Tongue (tissue), 3 donors: ENCODE measurements at places on chromosomes 6 and 20. TPM values are rescaled to one million over a fixed set of nuclear protein-coding genes. Genes with fewer than 3 reads are reported as not detected.
A peak's percentile ranks its signal among the peaks of the same experiment; 100 is the strongest.

- no peak for DNase-seq
These were observed 13.1 kb downstream of the CD93 start for GRCh38 chr20:23072892-23073586.

DNA sequence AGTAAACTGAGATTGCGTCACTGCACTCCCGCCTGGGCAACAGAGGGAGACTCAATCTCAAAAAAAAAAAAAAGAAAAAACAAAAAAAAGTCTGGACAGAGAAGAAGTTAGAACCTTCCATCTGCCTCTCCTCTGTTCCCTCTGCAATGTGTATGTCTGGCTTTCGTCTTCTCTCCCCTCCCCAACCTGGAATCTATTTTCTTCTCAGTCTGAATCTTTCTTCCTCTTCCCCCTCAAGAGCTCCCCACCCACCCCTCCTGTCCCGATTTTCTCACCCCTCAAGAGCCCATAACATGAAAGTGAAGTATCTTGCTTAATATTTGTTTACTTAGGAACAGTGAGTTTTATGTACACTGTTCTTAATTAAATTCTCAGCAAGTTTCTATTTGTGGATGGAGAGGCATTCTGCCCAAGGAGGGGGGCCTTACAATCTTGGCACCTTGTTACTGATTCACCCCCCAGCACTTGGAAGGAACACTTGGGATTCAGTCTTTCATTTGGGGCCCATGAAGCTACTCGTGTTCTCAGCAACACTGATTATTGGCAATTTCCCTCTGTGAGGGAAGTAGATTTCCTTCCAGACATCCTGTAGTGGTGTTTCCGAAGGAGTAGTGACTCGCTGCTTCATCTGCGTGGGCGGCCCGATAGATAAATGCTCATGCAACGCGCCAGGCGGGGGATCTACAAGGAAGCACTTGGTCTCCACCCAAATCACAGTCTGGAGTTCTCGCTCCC is 69.3 kb upstream of the SRSF6 start:
- peak; percentile 84 for DNase-seq

- no peak for DNase-seq
These were observed 73.7 kb downstream of the PRND start for GRCh38 chr20:4795394-4795793.

- no peak for DNase-seq
These were observed 369.9 kb downstream of the BTBD3 start for GRCh38 chr20:12287575-12287974.

DNA sequence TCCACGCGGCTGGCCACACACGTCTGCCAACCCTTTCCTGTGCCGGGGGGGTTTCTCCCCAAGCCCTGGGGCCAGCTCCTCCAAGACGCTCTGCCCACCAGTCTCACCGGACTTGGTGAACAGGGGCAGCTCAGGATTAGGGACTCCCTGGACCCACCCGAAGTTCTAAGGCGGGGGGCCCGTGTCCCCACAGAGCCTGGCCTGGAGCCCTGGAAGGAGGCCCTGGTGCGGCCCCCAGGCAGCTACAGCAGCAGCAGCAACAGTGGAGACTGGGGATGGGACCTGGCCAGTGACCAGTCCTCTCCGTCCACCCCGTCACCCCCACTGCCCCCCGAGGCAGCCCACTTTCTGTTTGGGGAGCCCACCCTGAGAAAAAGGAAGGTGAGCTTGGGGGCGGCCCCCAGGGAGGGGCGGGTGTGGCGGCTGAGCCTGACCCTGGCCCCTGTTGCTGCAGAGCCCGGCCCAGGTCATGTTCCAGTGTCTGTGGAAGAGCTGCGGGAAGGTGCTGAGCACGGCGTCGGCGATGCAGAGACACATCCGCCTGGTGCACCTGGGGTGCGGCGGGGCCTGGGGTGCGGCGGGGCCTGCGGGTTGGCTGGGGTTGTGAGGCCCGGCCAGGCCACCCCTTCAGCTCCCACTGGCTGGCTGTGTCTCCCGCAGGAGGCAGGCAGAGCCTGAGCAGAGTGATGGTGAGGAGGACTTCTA is 2.3 kb downstream of the SLC2A4RG start:
- DNase-seq = no peak

DNA sequence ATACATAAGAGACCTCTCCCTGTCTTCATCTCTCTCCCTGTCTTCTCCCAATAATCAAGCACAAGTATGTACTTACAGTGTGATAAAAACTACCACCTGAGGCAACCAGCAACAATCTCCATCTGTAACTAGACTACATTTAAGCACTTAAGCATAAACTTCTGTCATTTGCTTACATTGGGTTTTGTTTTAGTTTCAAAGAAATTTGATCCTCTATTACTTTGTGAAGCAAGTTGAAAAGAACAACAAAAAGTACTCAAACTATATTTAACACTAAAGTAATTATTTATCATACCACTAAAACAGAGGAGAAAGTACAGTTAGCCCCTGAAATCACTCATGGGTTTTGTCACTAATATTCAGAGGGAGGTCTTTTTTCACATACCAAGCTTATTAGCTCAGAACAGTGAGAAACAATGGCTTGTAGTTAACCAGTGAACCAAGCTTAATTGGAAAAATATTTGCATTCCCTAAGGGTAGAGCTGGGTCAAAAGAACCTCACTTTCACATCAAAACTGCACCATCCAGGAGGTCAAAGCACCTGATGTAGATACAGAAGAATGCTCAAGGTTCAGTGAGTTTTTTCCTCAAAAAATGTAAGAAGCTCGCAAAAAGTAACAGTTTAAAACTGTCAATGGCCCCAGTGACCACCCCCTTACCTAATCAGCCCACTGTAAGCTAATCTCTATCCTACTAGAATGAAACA is 34.1 kb downstream of the DCDC2 start:
- no peak for DNase-seq

- DNase-seq = no peak
These were observed 5.1 kb upstream of the SIRPD start for GRCh38 chr20:1562622-1563021.

DNA sequence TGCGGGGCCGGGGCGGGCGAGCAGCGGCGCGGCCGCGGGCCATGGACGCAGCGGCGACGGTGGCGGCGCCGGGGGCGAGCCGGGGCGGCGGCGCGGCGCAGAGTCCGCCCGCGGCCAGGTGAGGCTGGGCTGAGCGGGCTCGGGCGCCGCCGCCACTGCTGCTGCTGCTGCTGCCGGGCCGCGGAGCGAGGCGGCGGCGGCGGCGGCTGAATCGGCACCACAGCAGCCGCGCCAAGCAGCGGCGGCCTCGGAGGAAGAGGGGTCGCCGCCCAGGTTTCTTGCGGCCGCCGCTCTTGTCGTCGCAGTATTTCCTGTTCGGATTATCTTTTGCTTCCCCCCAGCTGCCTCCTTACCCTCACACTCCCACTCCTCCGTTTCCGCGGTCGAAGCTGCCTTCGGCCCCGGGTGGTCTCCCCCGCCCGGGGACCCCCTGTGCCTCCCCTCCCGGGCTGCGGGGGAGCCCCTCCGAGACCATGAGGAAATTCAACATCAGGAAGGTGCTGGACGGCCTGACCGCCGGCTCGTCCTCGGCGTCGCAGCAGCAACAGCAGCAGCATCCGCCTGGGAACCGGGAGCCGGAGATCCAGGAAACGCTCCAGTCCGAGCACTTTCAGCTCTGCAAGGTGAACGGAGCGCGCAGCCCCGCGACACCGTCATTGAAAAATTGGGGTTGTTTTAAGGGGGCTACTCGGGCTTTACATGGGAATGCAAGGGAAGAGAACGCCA is at the start of gene STXBP5:
Gene STXBP5 (plus strand): TSS at position 358 of the 726 bp plus-strand sequence. CDS start 116 bp downstream, at position 474.
- DNase-seq = peak; percentile 70

- DNase-seq = no peak
These were observed 23.2 kb downstream of the UBE2V1 start for GRCh38 chr20:50089787-50090177.

DNA sequence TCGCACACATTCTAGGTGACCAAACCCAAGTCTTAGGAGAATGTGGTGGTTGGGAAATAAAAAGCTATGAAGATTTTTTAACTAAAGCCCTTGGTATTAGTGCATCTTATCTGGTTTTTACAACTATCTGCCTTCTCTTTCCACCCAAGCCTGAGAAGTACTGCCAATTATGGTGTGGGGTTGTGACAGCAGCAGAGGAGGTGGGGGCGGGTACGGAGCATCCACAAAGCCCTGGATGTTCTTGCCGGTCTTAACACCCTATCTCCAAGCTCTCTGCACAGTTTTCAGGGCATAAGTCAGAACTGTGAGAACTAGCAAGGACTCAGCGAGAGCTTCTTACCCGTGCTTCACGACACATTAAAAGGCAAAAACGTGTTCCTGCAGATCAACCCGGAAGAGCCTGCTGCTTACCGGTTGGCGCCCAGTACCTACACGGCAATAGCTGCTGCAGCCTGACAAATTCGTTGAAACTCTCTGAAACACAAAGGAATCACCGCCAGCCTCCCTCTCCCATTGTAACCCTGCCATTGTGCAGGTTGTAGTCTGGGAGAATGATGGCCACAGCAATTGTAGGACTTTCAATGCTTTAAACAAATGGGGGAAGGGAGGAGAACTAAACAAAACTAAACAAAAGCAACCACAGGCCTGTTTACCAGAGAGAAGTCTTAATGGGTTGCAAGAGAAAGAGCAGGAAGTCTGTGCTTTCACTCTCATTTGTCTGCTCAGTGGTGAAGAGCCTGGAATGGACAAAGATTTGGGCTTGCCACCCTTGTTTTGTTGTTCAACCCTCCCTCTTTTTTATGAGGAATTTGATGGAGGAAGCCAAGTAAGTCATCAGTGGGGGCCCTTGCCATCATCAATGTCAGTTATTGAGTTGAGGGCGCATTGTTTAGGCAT is 461.0 kb upstream of the JARID2 start:
- no peak for DNase-seq

DNA sequence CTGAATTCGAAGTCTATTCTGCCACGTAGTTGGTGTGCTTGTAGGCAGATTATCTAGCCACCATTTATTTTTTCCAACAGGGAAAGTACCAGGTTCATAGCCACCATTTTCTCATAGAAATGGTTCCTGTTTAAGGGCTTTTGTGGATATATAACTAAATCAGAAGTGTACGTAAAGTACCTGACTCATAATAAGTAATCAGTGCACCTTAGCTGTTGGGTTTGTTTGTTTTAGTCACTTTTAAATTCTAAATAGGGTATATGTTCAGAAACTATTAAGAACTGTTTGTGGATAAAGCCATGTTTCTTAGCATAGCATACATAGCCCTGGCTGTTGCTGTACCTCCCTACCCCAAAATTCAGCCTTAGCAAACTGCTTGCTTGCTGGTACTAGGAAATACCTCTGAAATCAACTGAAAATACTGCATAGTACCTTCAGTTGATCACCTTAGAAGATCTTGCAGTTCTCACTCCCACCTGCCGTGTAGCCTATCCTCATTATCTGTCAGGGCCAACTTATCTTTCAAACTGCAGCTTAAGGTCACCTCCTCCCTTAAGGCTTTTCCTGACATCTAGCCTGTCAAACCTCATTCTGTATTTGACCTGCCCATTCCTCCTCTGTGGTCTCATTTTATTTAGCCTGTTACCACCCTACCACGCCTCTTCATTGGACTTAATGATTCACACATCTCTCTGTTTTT is 44.6 kb upstream of the COL10A1 start:
- DNase-seq = no peak

- DNase-seq = no peak
These were observed at the start of gene GDAP1L1 for GRCh38 chr20:44247131-44247571. TSS of gene GDAP1L1 (plus strand) at chr20:44247308. CDS start at chr20:44247335, 27 bp downstream.

- peak; percentile 79 for DNase-seq
These were observed 20.0 kb upstream of the TRIM27 start for GRCh38 chr6:28943557-28944411.

- no peak for DNase-seq
These were observed 621.5 kb downstream of the QKI start for GRCh38 chr6:164035900-164036485.

DNA sequence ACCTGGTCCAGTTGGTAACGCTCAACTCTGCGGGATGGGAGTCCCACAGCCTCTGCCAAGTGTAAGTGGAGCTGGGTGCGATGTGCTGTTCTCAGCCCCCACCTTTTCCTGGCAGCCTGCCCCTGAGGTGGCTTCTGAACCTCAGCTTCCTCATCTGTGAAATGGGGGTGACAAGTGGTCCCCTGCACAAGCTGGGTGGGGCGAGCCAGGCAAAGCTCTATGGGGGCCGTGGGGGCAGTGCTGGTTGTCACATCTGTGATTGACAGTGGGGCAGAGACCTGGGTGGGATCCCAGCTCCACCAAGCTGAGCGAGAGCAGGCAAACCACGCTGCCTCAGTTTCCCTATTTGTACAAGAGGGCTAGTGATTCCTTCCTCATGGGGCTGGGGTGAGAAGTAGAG is 162.6 kb downstream of the SYCP2 start:
- DNase-seq = no peak

DNA sequence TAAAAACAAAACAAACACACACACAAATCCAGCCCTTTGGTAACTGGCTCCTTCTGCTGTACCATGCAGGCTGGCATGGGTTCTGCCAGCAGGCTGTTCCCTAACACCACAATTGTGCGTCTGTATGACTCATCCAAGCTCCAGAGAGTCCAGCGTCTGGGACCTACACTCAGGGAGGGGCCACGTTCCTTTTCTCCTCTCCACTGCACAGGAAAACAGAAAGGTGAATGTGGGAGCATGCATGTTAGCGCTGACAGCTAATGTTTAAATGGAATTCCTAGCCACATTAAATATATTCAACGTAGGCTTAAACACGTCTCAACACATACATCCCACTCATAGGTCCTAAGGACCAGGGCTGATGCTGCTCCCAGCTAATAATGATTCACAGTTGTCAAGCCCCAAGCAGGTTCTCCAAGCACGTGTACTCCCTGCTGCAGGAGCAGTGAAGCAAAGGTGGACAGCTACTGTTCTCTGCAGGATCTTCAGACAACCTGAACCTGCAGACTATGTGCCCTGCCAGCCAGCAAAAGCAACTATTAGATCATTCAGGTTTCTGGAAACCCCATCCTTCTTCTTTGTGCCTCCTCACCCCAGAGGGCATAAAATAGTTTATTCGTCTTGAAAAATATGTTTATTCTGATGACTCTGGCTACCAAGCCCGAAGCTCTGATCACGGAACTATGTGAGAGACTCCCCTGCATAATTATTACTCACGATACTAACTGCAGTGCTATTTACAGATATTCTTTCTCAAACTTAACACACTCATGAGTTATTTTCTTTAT is 20.9 kb downstream of the MAP1LC3A start:
- DNase-seq = peak; percentile 41

- no peak for DNase-seq
These were observed 25.1 kb upstream of the KIAA0408 start for GRCh38 chr6:127484212-127484863.

- DNase-seq = peak; percentile 16
These were observed 949 bp downstream of the MACROD2 start for GRCh38 chr20:13996265-13996664.

GRCh38 chr6:147999001-147999540 is 343.6 kb upstream of the SASH1 start:
- no peak for DNase-seq

- no peak for DNase-seq
These were observed 22.0 kb upstream of the CCDC167 start for GRCh38 chr6:37521674-37522073.

GRCh38 chr6:34601706-34602105 is 45.6 kb upstream of the SPDEF start:
- peak; percentile 32 for DNase-seq

The CEP85L gene
- 68.9 TPM for total RNA-seq

The ADGRB3 gene
- 6.1 TPM for total RNA-seq

The GMPR gene
- 50.2 TPM for total RNA-seq

The ERVFRD-1 gene
- total RNA-seq = 0.10 TPM

The SLC4A11 gene
- total RNA-seq = 0.62 TPM

The NT5E gene
- total RNA-seq = 22.3 TPM

The SLPI gene
- total RNA-seq = 181 TPM

The PTPRT gene
- 0.92 TPM for total RNA-seq

The SLC17A1 gene
- not detected for total RNA-seq

The BRPF3 gene
- 13.4 TPM for total RNA-seq

The TRIM31 gene
- not detected for total RNA-seq

The TSPO2 gene
- 1.4 TPM for total RNA-seq
